Substantia nigra (tissue), 51 donors: ENCODE measurements at places on chromosomes 7 and 10.

GRCh38 chr10:110747609-110748464, 103.7 kb downstream of the RBM20 start:
- no peak for DNase-seq

DNA sequence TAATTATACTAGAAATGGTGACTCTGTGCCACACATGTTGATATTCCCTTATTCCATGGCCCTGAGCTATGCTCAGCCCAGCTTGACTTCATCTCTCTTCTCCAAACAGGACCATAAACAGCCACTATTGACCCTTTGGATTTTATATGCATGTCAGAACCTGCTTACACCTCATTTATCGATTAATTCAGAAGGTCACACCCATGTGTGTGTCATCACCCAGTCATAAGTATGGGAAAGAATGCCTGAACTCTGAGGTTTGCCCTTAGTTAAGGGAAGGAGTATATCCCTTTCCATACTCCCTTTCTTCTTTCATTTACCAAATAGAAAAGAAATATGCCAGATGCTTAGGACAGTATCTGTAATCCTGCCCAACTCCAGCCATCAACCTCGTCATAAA, 602.3 kb downstream of the SORCS3 start:
- no peak for DNase-seq

GRCh38 chr7:56811081-56811480, 321.2 kb downstream of the ZNF479 start:
- DNase-seq = no peak

DNA sequence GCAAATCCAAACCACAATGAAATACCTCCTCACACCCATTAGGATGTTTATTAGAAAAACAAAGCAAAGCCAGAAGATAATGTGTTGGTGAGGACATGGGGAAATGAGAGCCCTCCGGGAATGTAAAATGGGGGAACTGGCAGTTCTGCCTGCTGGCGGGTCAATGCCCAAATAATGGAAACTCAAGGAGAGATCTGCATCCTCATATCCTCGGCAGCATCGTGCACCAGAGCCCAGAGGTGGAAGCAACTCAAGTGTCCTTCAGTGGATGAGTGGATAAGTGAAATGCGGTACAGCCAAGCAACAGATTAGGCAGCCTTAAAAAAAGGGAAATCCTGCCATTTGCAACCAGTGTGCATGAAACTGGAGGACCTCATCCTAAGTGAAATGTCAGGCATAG, 325.2 kb downstream of the WDR37 start:
- DNase-seq = no peak

- no peak for DNase-seq
Observed at GRCh38 chr10:58094985-58095718, 172.5 kb downstream of the IPMK start.

GRCh38 chr7:67438913-67439505, 442.4 kb downstream of the TYW1 start:
- DNase-seq = no peak

GRCh38 chr10:14173706-14174594, 156.8 kb downstream of the FRMD4A start:
- DNase-seq = no peak
